ENCODE measurements at places on chromosomes 5 and 9. TPM values are rescaled to one million over a fixed set of nuclear protein-coding genes. Genes with fewer than 3 reads are reported as not detected.
A peak's percentile ranks its signal among the peaks of the same experiment; 100 is the strongest.

GRCh38 chr5:171523781-171524180 is 104.3 kb downstream of the FGF18 start:
- DNase-seq = no peak

Gene PCDHB13
- 1.2 TPM for total RNA-seq

GRCh38 chr5:179176571-179177230 is 116.5 kb downstream of the ZNF354C start:
- DNase-seq = no peak

GRCh38 chr9:120928015-120928482 is 1.5 kb upstream of the TRAF1 start:
- no peak for DNase-seq

GRCh38 chr9:126613651-126614050 is at the start of gene LMX1B:
LMX1B (plus strand) TSS chr9:126613928; CDS start chr9:126614450, 522 bp downstream.
- peak; percentile 28 for DNase-seq

DNA sequence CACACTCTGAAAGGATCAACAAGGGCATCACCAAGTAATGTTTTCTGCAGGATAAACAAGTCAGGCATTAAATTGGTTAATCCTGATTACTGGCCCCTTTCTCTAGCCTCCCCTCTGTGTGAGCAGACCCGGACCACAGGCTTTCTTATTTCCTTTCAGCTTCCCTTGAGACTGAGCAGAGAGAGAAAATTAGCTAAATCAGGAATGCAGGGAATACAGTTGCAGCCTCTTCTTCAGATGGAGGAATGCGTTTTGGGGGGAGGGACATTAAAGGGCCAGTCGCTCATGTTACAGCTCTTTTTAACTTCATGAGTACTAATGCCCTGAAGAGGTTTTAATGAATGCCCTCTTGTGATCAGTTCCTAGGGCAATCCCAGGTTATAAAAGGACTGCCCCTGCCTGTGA is 19.8 kb downstream of the PCDHAC2 start:
- DNase-seq = no peak

Measured in mucosa of descending colon (tissue), 3 donors.